Caco-2 (cell line): ENCODE measurements at places on chromosomes 7 and 10. TPM values are rescaled to one million over a fixed set of nuclear protein-coding genes. Genes with fewer than 3 reads are reported as not detected.

SPOCK2 gene
- 1.6 and 3.0 TPM in 2 replicates for total RNA-seq

CYP26C1 gene
- 0.09 and 0.16 TPM in 2 replicates for total RNA-seq

DNA sequence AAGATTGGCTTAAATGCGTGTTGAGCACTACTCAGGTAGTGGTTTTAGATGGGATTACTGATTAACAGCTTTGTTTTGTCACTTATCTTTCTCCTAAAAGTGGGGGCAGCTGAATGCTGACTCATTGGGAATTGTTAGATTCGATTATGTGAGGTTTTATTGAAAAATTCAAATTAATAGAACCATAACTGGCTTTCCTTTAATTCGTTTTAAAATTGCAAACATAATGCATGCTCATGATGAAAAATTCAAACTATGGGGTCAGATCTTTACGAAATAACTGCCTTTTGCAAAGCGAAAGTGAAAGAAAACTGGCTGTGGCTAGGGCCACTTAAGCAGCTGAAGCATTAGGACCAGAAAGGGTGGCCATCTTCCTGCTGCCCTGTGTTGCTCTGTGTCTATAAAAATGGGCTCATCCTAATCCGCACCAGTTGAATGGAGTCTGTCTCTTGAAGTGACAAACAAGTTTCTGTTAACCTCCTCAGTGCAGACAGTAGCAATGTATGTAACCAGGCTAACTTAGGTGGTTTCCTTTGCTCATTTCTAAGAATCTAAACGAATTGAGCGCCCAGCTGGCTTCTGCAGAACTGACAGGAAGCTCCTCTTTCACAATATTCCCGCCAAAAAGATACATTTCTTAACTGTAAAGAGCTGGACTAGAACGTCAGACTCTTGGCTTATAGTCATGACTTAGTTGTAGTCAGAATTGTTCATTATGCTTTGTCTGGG lies 27.8 kb downstream of the DENND10 start:
- no peak for DNase-seq

DNA sequence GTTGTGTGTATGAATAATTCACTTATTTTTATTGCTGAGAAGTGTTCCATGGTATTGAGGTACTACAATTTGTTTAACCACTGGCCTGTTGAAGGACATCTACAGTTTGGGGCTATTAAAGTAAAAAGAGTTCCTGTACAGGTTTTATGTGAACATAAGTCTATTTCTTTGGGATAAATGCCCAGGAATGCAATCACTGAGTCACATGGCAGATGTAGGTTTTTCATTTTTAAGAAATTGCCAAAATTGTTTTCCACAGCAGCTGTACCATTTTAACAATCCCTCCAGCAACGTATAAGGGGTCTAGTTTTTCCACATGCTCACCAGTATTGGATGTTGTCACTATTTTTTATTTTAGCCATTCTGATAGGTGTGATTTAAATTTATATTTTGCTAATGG lies 243.9 kb downstream of the TNS3 start:
- DNase-seq, result no peak

SLC25A28 gene
- 33.8 and 36.7 TPM in 2 replicates for total RNA-seq

GRCh38 chr7:1752111-1752510 lies 82.0 kb downstream of the ELFN1 start:
- DNase-seq, result no peak

DNA sequence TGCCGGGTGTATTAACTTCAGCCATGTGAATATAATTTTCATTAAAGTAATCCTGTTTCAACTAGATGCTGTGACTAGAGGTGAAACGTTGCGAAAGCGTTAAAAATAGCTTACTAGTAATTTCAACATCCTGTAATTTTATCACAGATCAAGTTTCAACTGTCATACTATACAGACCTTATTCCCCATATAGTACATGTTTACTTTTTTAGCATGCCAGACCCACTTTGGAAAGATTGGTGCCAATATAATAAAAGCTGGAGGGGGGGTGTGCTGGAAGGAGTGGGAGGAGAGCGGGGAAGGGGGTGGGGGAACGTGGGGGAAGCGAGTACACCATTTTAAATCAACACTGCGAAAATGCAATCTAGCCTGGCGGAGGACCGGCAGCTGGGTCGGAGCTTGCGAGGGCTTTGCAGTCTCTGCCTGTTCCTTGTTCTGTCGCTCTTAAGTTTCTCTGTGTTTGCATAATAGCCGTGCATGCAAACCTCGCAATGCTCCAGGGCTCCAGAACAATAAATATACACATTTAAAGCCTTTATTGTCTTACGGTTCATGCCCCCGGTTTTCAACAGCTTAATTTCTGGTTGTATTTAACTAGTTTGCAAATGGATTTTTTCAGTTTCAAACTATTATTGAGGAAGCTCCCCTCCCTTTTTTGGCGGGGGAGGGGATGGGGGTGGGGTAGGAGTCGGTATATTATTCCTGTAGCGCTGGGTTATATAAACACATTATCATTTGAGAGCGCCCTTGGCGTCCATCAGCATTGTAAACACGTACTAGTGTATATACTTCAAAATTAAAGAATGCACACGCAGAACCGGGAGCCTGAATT lies 1.3 kb upstream of the ARID5B start:
- DNase-seq, result peak; percentile 88

UCN3 gene
- not detected in 2 replicates for total RNA-seq

- DNase-seq, result no peak
Observed at GRCh38 chr10:61857746-61858145, 43.8 kb upstream of the ARID5B start.

- DNase-seq, result peak; percentile 13
Observed at GRCh38 chr7:104943502-104944343, 70.3 kb upstream of the KMT2E start.

GIMAP4 gene
- not detected in 2 replicates for total RNA-seq

CYP26A1 gene
- 0.82 and 0.93 TPM in 2 replicates for total RNA-seq

DNA2 gene
- 85.5 and 88.1 TPM in 2 replicates for total RNA-seq

FAM241B gene
- 24.9 and 30.2 TPM in 2 replicates for total RNA-seq

- no peak for DNase-seq
Observed at GRCh38 chr10:77305650-77306632, 331.7 kb downstream of the KCNMA1 start.

GRCh38 chr10:59175538-59176240 lies 754 bp upstream of the PHYHIPL start:
- DNase-seq, result peak; percentile 56

DNA sequence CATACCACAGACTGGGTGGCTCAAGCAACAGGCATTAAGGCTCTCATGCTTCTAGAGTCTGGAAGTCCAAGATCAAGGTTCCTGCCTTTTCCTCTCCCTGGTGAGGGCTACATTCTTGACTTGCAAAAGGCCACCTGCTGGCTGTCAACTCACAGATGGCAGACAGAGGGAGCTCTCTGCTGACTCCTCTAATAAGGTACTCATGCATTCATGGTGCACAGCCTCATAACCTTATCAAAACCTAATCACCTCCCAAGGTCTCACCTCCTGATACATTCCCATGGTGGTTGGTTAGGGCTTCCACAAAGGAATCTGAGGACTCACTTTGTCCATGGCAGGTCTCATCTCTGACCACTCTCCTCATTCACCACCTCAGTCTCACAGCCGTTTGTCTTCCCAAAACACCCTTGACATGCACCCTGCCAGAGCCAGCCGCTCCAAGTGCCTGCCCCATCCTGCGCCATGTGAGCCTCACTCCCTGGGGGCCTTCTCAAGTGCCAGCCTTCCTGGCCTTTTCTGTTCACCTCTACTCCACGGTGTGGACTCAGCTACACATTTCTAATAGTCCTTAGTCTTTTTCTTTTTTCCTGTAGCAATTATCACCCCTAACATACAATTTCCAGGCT lies 400.3 kb upstream of the ADARB2 start:
- DNase-seq, result peak; percentile 40

DNA sequence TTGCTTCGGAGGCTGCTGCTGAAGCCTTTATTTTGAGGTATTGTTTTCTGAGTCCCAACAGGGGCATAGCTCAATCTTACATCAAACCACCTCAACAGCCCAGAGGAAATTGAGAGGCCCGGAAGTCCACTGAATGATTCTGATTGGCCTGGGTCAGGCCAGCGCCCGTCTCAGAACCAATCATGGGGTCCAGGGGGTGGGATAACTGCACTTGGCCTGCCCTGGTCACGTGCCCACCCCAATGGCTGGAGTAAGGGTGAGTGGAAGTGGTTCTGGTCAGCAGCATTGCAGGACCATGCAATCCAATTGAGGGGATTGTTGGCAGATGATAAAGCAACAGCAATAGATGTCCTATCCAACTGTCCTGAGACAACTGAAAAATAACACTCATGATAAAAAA lies 190.6 kb downstream of the HERPUD2 start:
- no peak for DNase-seq

DNA sequence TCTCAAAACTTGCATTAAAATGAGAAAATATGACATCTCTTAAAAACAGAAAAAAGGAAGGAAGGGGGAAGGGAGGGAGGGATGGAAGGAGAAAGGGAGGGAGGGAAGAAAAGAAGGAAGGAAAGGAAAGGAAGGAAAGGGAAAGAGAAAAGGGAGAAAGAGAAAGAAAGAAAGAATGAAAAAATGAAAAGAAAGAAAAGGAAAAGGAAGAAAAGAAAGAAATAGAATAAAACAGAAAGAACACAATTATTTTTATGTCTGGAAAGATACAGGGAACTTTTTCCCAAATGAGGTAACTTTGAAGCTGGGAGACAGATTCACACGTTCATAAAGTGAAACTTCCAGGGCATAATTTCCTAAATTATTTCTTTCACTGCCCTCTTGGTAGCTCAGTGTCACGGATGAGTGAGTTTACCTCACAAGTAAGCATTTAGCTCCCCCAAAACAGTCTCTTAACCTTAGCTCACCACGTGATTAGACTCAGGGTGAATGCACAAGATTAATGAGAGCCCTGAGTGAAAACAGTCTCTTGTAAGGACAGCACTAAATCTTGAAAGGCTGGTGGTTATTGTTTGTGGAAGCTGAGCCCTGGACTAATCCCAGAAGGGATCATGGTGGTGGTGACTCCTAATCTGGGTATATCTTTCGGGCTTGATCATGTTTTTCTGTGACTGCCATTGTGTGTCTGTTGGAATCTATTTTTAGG lies 74.1 kb upstream of the HDAC9 start:
- DNase-seq, result no peak

EFCAB10 gene
- total RNA-seq, result not detected in 2 replicates

DNA sequence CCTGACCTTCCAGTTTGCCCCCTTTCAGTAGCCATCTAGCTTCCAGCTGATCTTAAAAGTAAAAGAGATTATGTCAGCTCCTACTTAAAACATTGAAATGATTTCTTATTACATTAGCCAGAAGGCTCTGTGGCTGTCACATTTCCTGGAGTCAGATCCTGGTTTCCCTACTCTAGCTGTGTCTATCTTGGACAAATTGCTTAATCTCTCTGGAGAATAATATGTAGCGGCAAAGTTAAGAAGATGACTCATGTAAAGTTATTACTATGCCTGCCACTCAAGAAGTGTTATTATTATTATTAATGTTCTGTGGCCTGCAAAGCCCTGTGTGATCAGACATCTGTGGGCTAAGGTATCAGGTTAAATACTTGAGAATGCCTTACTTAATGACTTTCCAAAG lies 107.2 kb downstream of the RUNDC3B start:
- no peak for DNase-seq

SLIT1 gene
- 0.41 and 0.42 TPM in 2 replicates for total RNA-seq

AGR2 gene
- total RNA-seq, result 343 and 467 TPM in 2 replicates

DNA sequence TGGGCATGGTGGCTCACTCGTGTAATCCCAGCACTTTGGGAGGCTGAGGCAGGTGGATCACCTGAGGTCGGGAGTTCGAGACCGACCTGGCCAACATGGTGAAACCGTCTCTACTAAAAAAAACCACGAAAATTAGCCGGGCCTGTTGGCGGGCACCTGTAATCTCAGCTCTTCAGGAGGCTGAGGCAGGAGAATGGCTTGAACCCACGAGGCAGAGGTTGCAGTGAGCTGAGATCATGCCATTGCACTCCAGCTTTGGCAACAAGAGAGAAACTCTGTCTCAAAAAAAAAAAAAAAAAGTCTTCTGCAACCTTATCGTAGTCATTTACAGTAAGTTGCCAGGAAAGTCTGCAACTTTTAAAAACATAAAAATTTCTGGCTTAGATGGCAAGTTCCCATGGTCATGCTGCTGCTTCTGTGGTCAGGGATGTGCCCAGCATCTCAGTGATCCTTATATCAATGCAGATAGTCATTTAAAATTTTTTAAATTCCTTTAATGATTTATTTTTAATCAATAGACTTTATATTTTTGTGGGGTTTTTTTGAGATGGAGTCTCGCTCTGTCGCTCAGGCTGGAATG lies 15.6 kb downstream of the SUFU start:
- no peak for DNase-seq

DNA sequence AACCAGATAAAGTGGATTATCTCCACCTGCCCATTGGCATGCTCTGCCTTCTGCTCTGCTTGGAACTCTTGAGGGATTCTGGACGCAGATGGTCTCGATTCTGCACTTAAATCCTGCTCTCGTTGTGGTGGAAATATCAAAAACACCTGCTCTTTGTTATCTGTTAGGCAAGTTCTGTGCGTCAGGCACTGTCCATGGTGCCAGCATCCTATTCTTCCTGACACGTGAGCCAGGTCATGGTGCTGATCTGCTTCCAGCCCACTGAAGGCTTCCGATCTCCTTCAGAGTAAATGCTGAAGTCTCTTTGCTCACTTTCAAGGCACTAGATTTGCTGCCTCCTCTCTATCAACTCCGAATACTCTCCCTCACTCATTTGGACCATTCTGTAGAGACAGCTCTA lies 505.6 kb downstream of the HTR7 start:
- DNase-seq, result no peak

DNA sequence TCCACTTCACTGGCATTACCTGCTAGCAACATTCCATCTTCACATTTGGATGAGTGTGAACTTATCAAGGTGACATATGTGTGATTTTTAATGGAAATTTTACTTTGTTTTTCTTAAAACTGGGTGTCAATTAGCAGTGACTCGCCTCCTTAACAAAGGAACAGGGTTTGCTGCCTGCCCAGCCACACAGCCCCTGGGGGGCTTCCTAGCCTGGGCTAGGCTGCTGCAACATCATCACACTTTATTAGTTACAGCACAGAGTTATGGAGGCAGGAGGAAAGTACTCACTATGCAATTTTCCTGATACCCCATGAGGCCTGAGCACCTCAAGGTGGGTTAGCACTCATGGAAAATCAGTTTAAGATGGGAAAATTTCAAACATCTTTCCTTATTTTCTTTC lies 861.3 kb downstream of the NRG3 start:
- DNase-seq, result no peak

- peak; percentile 49 for DNase-seq
Observed at GRCh38 chr10:13352519-13352918, 4.4 kb upstream of the SEPHS1 start.

- no peak for DNase-seq
Observed at GRCh38 chr7:55177589-55178261, 158.9 kb downstream of the EGFR start.
